ENCODE measurements at places on chromosomes 13 and 19.

DNA sequence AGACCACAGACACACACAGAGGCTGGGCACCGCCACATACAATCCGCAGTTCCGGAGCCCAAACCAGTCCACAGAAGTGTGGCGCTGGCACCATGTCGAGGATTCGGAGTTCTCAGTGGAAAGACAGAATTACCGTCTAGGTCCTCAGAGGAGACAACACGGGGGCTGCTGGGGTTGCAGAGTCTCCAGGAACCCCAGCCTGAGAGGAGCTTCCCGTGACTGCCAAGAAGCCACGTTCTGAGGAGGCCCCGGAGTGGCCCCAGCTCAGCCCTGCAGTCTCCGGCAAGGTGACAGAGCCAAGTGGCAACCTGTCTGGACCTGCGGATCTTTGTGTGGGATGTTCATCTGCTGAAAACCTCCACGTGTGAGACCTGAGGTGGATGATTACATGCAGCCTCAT lies 7.3 kb upstream of the ADPRHL1 start:
- DNase-seq: no peak

GRCh38 chr19:30743011-30743410 lies 370.8 kb downstream of the ZNF536 start:
- no peak for DNase-seq

GRCh38 chr13:29935309-29935981 lies 85.0 kb upstream of the UBL3 start:
- no peak for DNase-seq

DNA sequence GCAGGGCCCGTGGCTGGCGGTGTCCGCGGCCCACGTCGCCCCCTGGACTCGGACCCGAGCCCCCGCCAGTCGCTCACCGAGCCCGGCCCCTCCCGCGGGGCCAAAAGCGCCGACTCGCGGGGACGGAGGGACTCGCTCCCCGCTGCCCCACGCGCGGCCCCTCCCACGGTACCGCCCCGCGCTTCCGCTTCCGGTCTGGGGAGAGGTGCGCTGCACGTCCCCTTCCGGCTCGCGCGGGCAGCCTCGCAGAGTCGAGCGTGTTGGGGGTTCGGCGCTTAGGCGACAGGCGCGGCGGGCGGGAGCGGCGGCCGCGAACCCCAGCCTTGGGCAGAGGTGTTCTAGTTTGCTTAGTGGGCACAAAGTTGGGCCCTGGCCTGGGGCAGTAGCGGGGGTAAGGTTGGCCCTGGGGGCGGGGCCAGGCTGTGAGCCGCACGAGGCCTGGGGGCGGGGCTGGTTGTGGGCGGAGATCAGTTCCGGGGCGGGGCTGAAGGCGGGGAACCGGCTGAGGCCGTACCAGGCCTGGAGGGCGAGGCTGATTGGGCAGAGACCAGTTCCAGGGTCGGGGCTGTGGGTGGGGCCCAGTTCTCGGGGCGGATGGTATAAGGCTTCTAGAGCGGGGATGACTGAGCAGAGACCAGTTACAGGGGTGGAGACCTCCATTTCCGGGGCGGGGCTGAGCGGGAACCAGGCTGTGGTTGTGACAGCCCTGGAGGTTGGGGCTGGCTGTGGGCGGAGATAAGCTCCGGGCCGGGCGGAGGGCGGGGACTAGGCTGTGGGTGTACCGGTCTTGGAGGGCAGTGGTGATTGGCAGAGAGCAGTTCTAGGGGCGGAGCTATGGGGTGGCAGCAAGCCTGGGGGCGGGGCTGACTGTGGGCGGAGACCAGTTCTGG lies at the start of the genes MBD3L1 and ZNF558:
TSS of gene MBD3L1 (plus strand) at position 246 of the 890 bp plus-strand sequence. CDS start 10,302 bp downstream, outside the sequence.
TSS of gene ZNF558 (minus strand) at position 173 of the 890 bp plus-strand sequence. CDS start 9,645 bp downstream, outside the sequence.
- peak; percentile 65 for DNase-seq

DNA sequence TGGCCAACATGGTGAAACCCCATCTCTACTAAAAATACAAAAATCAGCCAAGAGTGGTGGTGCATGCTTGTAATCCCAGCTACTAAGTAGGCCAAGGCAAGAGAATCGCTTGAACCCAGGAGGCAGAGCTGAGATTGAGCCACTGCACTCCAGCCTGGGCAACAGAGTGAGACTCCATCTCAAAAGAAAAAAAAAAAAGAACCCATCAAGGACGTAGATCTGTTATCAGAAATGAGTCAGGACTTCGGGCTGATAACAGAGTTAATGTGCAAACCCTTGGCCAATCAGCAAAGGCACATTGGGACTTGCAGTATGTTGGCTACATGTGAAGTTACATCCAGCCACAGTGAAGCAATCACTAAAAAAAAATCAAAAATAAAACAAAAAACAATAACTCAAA lies 4.8 kb upstream of the LGALS7B start:
- no peak for DNase-seq

DNA sequence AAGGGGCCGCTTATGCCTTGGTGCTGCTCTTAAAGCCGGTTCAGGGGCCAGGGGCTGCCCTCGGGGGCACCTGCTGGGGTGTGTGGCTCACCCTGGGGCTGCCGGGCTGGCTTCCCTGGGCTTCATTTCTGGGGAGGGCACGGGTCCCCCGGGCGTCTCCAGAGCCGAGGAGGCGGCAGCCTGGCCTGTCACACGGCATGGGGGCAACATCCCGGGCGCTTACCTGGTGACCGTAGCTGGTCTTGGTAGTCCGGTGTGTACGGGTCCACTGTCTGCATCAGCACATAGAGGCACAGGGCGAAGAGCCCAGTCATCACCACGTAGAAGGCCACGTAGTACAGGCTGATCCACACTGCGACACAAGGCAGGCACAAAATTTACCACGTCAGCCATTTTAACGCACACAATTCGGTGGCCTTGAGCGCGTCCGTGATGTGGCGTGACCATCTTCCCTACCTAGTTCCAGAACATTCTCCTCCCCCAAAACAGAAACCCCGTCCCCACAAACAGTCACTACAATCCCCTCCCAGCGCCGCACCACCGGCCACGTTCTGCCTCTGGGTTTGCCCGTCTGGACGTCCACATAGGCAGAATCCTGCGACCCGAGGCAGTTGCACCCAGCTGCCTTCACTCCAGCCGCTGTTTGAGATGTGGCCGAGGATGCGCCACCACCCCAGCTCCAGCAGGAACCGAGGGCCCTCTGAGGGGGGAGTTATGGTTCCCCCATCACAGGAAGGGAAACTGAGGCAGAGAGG lies 3.2 kb downstream of the ATP4B start:
- DNase-seq: no peak

- DNase-seq: no peak
These were observed 32.0 kb upstream of the IGFL1 start for GRCh38 chr19:46197314-46198070.

DNA sequence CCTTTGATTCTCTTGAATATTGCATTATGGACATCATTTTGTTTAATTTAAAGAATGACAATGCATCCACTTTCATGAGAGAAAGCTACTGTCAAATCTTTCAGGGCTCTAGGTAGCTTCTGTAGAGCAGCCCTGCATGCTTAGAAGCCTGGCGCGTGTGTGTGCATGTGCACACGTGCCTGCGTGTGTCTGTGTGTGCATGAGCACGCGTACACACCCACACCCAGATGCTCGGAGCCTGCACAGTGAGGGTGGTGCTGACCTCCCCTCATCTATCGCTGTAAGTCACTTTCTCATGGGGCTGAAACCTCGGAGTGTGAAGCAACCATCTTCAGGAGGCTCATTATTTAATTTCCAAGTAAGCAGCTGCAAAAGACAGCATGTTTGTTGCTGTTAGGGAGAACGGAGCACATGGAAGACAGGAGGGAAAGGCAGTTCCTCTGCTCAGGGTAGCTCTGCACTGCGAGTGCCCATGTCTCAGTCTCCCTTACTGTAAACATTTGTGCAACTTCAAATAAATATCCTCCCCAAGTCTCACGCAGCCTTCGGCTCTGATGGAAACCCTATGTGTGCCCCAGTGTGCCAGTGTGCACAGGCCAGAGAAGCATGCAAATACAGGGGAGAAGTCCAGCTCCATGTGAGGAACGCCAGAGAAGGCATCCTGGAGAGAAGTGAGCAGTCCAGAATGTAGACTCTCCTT lies 22.8 kb downstream of the TSHZ3 start:
- no peak for DNase-seq

- no peak for DNase-seq
These were observed 8.8 kb upstream of the KPTN start for GRCh38 chr19:47492571-47493377.

Data from NCI-H1436 treated with DMSO at 0.1 percent for 48 hours (cell line).